Cardiac muscle cell (in vitro differentiated cells and primary cell): ENCODE measurements at places on chromosomes 4 and X. TPM values are rescaled to one million over a fixed set of nuclear protein-coding genes. Genes with fewer than 3 reads are reported as not detected.

The GUCY1B1 gene
- 26.6 TPM in 2 replicates for total RNA-seq

The SSX4 gene
- total RNA-seq, result not detected in 2 replicates

The RBM46 gene
- 0.11 and 0.33 TPM in 2 replicates for total RNA-seq

The SLC4A4 gene
- 12.7 and 14.9 TPM in 2 replicates for total RNA-seq

The KLHL13 gene
- 13.6 and 22.0 TPM in 2 replicates for total RNA-seq

The CYTL1 gene
- total RNA-seq, result 0.57 and 2.0 TPM in 2 replicates

- no peak for DNase-seq
These were observed 139.4 kb upstream of the TENM3 start for GRCh38 chr4:182103614-182104319.

DNA sequence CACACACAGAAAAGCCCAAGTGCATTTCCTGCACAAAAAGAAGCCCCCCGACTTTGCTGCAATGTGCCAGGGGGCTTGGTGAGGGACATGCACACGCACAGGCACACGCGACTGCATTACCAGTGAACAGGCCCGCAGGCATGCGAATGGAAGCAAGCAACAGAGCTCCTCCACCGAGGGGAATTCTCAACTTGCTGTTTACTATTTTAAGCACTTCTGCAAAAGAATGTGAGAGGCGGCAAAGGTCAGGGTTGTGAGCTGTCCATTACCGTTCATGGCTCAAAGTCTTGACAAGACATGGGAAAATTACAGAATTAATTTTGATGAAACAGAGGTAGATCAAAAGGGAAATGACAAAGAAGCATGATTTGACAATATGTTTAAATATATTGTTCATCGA, 342.5 kb upstream of the NOCT start:
- peak; percentile 56 for DNase-seq

- no peak for DNase-seq
These were observed 269.8 kb downstream of the COL25A1 start for GRCh38 chr4:109032671-109033070.

- DNase-seq, result no peak
These were observed 19.1 kb downstream of the MAML3 start for GRCh38 chr4:140134746-140135425.

- DNase-seq, result no peak
These were observed 144.3 kb downstream of the NWD2 start for GRCh38 chr4:37388681-37389365.

- DNase-seq, result no peak
These were observed 108.1 kb downstream of the TSPAN7 start for GRCh38 chrX:38669428-38669827.

DNA sequence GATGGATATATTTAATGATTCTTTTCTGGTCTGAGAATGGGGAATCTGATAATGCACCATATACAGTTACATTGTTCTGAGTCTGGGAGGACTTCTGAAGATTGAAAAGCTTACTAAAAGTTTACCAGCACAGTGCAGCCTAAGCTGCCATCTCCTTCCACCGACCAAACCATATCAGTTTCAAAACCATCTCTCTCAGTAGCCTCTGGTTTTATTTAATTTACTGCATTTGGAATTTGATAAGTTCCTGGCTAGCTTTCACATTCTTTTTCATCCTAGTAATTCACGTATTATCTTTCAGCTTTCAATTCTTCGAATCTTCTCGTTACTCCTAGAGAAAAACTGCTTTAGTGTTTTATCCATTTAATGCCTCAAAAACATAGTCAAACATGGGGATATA, 181.4 kb upstream of the HCCS start:
- DNase-seq, result no peak

DNA sequence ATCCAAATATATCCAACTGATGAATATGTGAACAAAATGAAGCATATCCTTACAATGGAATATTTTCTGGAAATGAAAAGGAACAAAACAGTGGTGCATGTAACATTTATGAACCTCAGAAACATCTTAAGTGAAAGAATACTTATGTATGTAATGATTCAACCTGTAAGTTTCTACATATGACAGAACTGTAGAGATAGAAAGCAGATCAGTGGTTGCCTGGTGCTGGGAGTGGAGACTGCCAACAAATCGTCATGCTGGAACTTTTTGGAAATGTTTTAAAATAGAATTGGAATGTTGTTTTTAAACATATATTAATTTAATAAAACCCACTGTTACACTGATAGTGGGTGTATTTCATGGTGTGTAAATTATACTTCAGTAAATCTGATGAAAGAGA, 667.5 kb downstream of the RAPGEF2 start:
- no peak for DNase-seq

- no peak for DNase-seq
These were observed 140.6 kb upstream of the SCML1 start for GRCh38 chrX:17596546-17597205.

DNA sequence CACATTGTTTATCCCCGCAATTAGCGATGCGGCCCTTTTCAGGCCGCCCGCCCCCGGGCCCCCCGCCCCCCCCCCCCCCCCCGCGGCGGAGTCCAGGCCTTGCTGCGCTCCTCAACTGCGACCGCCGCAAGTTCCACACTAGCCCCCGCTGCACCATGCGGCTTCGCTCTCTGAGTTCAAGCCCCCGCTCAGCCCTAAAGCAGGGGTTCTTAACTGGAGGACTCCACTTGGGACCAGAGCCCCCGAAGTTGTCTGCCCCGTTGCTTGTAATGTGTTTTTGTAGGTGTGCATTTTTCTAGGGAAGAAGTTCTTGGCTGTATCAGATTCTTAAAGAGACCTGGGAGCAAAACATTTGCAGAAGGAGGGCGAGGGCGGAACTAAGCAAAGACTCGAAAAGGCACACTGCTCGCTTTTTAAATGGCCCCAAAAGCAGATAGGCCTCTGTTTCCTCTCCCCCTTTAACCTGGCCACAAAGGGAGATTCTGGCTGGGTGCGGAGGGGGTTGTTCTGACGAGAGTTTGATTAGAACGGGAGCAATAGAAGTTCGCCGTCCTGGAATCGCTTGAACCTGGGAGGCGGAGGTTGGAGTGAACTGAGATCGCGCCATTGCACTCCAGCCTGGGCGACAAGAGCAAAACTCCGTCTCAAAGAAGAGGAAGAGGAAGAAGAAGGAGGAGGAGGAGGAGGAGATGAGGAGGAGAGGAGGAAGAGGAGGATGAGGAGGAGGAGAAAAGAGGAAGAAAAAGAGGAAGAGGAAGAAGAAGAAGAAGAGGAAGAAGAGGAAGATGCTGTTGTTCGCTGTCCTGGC, 2.3 kb upstream of the MSX1 start:
- DNase-seq, result no peak

- DNase-seq, result no peak
These were observed 236.7 kb upstream of the MAB21L2 start for GRCh38 chr4:150345207-150345744.

- peak; percentile 54 for DNase-seq
These were observed at the start of gene BANK1 for GRCh38 chr4:101790521-101791181. BANK1 (plus strand) TSS chr4:101790730; CDS start chr4:101790881, 151 bp downstream.

DNA sequence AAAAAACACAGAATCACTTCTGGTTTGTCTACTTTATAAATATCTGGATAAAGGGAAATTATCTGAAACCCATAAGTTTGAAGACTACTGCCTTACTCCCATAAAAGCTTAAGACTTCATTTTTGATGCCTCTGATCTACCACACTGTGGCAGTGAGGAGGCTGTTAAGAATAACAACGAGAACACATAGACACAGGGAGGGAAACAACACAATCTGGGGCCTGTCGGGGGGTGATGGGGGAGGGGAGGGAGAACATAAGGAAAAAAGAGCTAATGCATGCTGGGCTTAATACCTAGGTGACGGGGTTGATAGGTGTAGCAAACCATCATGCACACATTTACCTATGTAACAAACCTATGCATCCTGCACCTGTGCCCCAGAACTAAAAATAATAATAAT, 573.7 kb downstream of the GBA3 start:
- DNase-seq, result no peak

GRCh38 chr4:152063621-152064240, 302.9 kb upstream of the GATB start:
- no peak for DNase-seq

DNA sequence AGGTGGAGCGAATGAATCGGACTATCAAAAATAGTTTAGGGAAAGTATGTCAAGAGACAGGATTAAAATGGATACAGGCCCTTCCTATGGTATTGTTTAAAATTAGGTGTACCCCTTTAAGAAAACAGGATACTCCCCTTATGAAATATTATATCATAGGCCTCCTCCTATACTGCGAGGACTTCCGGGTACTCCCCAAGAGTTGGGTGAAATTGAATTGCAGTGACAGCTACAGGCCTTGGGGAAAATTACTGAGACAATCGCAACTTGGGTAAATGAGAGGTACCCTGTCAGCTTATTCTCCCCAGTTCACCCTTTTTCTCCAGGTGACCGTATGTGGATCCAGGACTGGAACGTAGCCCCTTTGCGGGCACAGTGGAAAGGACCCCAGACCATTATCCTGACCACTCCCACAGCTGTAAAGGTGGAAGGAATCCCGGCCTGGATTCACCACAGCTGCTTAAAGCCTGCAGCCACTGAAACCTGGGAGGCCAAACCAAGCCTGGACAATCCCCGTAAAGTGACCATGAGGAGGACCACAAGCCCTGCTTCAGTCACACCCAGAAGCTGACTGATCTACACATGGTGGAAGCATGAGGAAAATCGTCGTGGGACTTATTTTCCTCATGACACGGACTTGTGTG, 1138.1 kb downstream of the ARAP2 start:
- DNase-seq, result no peak

GRCh38 chrX:123222920-123223319, 38.8 kb downstream of the GRIA3 start:
- DNase-seq, result no peak

DNA sequence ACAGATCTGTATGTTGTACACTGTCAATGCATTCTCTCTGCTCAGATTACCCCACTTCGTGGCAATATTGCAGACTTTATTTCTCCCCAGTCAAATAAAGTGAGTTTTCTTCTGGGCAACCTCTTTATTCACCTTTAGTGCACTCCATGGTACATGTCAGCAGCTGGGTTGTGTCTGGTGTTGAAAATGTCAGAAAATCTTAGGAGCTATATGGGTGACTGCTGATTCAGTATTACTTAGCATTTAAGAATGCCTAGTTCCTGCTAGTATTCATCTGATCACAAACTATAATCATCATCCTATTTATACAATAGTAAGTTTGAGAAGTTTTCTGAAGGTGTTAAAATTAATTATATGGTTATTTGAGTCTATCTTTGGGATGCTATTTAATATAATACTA, 112.5 kb downstream of the CFAP299 start:
- no peak for DNase-seq
